ENCODE measurements at places on chromosomes 7 and 10.

GRCh38 chr10:133458710-133459453 lies 5.1 kb downstream of the SCART1 start:
- no peak for DNase-seq

- no peak for DNase-seq
These were observed 327.3 kb downstream of the PHTF2 start for GRCh38 chr7:78125884-78126283.

GRCh38 chr10:8803992-8804391 lies 749.5 kb downstream of the GATA3 start:
- no peak for DNase-seq

DNA sequence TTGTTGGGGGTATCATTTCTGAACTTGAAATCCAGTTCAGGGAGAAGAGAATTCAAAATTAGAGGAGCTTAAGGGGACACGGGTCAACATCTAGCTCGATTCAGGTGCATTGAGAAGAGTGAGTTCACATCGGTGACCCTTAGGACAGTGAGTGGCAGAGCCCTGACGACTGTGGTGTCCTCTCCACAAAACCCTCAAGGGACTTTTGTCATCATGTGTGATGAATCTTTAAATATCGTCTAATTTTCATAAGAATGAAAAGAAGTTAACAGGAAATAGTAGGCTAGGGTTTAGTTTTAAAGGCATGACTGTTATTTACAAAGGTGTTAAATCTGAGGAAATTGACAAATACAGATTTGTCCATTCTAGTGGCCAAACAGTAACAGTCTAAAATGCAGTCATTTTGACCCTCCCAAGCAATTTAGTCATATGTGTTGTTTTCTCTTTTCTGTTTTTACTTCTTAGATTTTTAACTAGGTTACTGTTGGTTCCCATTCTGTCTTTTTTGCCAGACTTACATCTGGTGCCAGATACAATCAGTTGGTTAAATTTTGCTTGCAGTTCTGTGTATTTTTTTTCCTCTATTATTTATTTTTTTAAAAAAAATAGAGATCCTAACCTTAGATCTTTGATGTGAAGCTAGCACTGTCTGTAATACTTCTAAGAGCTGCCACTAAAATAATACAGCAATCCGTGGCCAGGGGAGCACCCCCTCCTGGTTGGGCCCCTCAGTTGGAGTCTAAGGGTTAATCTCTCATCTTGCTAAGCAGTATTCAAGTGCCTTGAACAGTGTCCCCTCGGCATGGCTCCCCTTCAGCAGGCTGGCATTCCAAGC lies 34.9 kb upstream of the SH2B2 start:
- no peak for DNase-seq

GRCh38 chr10:5818894-5819293 lies 5.7 kb upstream of the GDI2 start:
- DNase-seq, result no peak

GRCh38 chr10:110634527-110635209 lies 9.5 kb upstream of the RBM20 start:
- no peak for DNase-seq

DNA sequence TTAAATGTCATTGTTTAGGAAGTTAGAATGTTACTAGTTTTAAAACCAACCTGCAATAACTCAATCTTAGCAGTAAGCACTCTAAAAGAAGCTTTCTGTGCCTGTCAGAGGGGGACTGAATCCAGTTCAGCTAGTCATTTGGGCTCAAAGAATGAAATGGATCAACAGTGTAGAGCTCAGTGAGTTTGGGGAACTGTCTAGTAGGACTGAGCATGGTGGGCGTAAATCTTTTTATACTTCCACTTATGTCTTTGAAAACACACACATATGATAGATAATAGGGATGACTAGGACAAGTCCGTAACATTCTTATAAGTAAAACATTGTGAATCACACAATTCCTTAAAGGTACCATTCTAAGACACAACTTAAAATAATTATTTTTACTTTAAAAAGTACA lies 11.5 kb downstream of the GSAP start:
- no peak for DNase-seq

- no peak for DNase-seq
These were observed 111.0 kb downstream of the CDK6 start for GRCh38 chr7:92725161-92725925.

DNA sequence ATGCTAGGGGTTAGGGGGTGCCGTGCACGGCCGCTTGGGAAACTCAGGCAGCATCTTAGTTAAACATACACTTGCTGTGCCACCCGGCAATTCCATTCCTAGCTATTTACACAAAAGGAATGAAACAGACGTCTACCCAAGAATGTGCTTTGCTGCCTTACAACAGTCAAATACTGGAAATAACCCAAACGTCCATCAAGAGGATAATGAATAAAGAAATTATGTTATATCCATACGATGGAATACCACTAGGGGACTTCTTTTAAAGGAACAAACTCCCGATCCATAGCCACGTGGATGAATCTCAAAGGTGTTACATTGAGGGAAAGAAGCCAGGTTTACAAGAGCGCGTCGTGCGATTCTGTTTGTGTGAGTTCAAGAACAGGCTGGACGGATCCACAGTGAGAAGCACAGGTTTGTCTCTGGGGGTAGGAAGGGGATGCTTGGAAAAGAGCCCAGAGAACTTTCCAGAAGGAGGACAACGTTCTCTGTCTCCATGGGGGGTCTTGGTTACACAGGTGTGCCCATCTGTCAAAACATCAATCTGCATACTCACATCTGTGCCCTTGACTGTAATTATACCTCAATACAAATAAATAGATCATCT lies 41.8 kb downstream of the STK32C start:
- no peak for DNase-seq

- no peak for DNase-seq
These were observed 709.5 kb upstream of the COBL start for GRCh38 chr7:52026140-52026539.

DNA sequence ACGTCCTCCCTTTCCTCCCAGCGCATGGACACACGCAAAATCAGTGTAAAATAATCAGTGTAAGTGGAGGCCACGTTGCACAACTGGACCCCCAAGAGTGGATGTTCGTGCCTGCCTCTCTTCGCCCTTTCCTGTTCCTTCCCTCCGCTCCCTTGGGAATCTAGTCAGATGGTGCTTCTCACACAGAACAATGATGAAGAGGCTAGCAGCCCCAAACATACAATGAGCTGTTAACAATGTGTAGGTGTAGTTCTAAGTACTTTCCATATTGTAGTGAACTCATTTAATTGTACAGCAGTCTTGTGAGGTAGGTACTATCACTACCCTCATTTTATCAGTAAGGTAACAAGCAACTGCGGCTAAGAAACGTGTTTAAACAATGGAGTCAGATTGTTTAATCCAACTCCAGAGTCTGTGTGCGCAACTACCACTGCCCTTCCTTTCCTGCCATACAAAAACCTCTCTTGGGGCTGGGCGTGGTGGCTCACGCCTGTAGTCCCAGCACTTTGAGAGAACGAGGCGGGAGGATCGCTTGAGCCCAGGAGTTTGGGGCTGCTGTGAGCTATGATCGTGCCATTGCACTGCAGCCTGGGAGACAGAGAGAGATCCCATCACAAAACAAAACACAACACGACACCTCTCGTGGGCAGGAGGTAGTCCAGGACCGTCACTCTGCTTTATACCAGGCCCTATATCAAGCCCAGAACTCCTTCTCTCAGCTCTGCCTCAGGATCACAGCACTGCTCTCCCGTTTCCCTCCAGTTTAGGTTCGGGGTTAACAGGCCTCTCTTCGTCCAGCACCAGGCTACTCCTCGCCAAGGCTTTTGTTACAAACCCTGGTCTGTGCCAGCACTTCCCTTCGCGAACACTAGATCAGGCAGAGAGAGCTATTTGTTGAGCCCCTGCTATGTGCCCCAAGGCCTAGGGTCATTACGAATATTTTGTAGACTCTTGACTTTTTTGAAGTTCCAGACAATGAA lies 1.1 kb downstream of the FKBP9 start:
- no peak for DNase-seq

DNA sequence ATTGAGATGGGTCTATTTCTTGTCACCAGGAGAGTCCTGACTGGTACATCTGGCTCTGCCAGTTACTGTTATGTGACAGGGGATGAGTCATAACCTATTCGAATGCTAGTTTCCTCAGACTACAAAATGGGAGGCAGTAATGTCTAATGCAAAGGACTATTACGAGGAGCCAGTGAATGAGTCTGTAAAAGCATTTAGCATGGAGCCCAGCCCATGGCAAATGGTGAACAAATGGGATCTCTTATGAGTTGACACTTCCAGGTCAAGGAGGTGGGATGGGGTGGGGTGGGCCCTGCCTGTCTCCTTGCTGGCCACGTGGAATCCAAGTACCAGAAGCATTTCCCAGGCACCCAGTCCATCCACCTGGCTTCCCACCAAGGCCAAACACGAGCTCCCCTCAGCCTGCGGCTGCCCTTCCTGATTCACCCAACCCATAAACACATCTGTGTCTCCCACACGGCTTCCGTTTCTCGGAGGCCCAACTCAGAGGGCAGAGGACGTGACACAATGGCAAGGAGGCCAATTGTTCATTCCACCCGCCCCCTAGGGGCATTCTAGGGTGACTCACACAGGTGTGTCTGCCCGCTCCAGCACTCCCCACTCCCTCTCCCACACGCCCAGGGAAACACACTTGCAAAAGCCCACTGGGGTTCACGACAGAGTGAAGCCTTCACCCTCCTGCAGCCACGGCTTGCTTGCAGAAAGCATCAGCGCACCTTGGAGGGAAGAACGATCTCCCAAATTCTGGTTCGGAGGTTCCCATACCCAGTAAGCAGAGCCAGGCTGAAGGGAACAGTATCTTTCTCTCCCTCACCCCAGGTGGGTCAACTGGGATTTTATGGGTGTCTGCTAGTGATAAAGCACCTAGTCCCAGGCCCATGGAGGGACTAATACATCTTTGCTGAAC lies 109.8 kb downstream of the SH3PXD2A start:
- peak; percentile 76 for DNase-seq

DNA sequence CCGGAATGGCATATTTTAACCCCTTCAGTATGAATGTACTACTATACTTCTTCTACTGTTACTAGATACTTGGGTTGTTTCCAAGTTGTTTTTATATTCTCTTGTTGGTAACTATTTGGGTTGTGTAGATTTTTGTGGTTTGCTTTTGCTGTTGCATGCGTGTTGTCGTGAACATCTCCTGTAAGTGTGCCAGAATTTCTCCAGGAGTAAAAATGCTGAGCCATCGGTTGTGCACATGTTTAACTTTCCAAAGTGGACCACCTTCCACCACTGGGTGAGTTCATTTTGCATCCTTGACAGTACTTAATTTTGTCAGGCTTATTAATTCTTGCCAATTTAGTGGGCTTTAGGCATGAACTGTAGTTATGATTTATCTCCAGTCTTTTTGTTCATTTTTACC lies 47.9 kb downstream of the CSGALNACT2 start:
- DNase-seq, result no peak

- no peak for DNase-seq
These were observed 68.8 kb downstream of the SVOPL start for GRCh38 chr7:138632384-138632783.

- DNase-seq, result no peak
These were observed 45.6 kb downstream of the JCAD start for GRCh38 chr10:30013757-30014156.

- DNase-seq, result peak; percentile 79
These were observed 4.2 kb upstream of the UPP1 start for GRCh38 chr7:48084727-48085432.

DNA sequence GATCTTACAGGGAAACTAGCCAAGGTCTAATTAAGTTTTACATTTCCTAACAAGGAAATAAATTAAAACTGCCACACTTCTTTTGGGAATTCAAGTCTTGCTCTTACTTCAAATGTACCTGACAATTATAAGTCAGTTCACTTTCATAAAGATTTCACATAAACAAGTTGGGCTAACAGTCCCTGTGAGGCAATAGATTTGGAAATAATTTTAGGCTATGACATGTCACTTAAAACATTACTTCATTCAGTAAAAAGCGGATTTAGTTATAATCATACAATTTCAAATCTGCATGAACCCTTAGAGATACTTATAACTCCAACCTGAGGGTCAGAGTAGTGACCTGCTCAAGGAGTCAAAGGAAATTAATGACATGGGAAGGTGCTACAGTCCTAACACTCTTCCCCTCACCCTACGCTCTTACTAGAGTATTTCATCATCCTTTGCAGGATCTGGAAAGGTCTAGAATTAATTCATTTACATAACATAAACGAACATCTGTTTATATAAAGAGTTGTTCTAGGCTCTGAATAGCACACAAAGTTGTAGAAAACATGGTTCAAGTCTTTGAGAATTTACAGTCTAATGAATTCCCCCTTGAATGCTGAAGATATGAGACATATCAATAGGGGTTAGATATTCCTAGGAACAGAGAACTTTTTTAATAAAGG lies 32.3 kb upstream of the DNAJB12 start:
- DNase-seq, result no peak

DNA sequence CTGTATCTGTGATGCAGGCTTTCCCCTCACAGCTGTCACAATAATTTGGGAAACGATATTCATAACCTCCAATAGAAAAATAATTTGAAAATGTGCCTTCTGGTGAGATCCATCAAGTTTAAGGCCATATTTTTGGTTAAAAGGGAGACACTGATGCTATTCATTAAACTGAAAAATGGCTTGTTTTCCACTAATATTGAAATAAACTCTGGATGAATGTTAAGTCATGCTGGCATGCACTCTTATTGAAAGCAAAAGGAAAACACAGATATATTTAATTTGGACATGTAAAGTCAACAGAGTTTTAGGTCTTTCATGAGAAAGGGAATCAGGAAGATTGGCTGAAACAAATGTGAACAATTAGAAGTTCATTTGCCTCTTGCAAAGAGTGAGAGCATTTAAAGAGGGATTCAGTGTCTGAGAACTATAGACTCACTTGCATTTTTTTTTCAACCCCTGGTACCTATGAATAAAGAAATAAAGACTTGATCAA lies 879.2 kb downstream of the LRMDA start:
- DNase-seq, result no peak

DNA sequence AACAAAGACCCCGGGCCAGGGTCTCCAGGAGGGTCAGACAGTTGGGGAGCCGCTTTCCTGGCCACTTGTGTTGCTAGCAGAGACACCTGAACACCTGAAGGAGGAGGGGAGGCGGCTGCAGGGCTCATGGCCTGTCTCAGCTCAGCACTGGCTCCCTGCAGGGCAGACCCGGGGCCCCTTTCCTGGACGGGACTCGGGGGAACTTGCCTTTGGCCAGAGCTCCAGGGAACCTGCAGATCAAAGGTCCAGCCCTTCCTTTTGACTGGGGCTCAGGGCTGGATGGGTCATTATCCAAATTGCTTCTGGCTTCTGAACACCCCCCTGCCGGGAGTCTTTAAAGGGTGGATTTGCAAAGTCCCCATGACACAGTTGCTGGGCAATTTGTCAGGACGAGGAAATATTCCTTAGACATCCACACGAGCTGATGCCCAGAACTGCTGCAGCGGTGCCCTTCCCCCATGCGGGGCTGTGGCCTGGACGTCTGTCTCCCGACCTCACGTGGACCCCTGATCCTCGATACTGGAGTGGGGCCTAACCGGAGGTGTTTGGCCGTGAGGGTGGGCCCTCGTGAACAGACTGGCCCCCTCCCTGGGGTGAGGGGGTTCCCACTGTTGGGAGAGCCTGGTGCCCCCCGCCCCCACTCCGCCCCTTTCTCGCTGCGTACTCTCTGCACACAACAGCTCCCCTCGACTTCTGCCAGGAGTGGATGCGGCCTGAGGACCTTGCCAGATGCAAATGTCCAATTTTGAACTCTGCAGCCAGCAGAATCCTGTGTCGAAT lies 194.3 kb downstream of the ELFN1 start:
- DNase-seq, result no peak
